ENCODE measurements at places on chromosomes 12 and 14.

DNA sequence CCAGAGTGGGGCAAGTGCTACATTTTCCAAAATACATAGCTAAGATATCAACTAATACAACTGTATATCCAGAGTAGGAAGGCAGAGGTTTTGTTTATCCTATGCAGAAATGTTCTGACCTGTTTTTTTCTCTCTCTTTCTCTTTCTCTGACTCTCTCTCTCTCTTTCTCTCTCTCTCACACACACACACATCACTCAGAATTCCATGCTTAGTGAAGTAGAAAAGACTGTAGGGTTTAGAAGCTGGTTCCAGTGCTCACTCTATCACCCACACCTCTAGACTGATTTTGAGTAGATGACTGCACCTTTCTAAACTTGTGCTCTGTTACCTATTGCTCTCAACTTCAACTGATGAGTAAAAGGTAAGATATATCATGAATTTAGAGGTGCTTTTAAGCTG is 356.7 kb downstream of the LRIG3 start:
- DNase-seq, result no peak

DNA sequence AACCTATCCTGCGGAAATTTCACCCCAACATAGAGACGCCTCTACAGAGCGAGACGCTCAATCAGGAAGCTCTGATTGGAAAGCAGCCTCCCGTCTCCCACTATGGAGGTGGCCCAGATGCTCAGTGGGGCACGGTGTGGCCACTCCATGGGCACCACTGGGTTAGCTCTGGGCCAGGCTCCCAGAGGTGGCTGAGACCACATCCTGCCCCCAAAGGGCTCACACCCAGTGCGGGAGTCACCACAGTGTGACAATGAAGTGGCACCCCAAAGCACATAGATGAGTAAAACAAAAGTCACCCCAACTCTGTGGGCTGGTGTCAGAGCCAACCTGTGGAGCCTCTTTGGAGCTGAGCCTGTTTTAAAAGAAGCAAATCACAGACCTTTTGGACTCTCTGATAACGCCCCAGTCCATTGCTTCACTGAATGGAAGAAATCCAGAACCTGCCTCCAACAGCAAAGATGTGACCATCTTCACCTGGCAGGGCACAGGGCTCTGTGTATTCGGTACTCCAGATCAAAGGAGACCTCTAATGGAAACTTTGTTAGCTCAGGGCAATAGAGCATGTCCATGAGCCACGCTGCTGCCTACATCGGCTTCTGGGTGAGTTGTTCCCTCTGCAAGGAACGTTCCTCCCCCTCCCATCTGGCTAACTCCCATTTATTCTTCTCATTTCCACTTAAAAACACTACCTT is 19.6 kb downstream of the CLMN start:
- no peak for DNase-seq

GRCh38 chr14:23102801-23103200 is 2.0 kb downstream of the CIROP start:
- DNase-seq, result no peak

GRCh38 chr12:54020591-54021405 is 7.4 kb upstream of the HOXC6 start:
- no peak for DNase-seq

DNA sequence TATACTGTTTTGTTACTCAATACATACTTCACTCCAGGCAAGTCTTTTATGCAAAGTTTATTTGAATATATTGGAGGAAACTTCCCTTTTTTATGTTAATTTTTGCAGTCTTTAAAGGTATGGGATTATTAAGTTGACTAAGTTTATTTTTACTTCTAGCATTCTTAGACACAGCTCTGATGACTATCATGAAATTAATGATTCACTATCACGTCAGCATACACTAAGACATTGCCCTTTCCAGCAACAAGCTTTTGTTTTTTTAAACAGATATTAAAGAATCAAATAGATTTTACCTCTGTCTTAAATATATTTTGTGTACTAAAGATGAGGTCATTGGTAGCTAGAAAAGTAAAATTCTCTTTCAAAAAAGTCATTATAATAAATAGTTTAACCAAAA is 52.1 kb downstream of the DERA start:
- DNase-seq, result no peak

DNA sequence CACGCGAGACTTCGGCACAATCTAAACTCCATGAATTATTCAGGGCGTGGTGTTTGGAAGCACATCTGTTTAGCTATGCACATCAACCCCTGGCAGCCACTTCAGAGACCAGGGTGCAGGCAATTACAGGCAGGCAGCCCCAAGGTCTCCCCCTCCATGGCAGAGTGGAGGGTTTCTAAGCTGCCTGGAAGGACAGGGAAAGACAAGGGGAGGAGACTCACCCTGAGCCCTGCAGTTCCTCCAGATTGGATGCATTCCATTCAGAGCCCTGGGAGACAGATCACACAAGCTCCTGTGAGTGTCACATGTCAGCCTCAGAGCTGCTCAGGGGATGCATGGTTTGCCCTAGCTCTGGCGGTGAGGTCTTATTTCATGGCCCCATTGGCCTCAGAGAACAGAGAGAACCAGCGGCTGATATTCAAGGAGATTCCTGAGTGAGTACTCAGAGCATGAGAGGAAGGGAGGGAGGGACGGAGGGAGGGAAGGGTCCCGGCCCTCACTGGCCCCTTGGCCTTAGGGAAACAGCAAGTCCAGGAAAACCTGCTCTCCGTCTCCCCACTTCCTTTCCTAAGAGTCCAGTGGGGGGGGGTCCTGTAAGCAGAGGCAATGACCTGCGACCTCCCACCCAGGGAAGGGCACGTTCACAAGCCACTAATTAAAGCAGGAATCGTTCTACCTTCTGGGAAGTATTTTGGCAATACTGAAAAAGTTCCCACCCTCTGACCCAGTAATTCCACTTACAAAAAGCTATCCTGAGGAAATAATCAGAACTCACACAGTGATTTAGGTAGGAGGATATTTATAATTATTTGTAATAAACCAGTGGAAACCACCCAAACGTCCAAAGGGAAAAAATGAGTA is 55.1 kb downstream of the SSH1 start:
- DNase-seq, result peak; percentile 50

DNA sequence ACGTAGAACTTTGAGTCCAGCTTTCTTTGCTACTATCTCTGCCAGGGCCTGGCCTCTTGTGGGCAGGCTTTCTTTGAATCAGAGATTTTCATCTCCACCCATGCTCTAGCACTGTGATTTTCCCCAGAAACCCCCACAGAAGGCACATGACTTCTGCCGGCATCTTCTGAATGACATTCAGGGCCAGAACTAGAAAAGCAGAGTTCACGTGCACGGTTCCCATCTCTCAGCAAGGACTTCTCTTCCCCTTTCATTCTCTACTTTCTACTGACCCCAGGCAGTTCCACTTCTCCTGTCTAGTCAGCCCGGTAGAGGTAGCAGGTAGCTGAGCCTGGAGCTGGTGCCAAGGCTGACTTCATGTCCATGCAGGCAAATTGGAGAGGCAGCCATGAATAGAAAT is 26.9 kb downstream of the BATF start:
- DNase-seq, result no peak

DNA sequence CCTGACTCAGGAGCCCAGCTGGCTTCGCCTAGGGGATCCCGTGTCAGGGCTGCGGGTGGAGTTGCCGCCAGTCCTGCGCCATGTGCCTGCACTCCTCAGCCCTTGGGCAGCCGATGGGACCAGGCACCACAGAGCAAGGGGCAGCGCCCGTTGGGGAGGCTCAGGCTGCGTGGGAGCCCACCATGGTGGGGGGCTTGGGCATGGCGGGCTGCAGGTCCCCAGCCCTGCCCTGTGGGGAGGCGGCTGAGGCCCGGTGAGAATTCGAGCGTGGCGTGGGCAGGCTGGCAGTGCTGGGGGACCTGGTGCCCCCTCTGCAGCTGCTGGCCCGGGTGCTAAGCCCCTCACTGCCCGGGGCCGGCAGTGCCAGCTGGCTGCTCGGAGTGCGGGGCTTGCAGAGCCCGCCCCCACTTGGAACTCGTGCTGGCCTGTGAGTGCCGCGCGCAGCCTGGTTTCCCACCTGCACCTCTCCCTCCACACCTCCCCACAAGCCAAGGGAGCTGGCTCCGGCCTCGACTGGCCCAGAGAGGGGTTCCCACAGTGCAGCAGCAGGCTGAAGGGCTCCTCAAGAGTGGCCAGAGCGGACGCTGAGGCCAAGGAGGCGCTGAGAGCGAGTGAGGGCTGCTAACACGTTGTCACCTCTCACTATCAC is 135.1 kb upstream of the SEL1L start:
- no peak for DNase-seq

- DNase-seq, result peak; percentile 18
Observed at GRCh38 chr12:95545731-95546490, 5.4 kb downstream of the USP44 start.

DNA sequence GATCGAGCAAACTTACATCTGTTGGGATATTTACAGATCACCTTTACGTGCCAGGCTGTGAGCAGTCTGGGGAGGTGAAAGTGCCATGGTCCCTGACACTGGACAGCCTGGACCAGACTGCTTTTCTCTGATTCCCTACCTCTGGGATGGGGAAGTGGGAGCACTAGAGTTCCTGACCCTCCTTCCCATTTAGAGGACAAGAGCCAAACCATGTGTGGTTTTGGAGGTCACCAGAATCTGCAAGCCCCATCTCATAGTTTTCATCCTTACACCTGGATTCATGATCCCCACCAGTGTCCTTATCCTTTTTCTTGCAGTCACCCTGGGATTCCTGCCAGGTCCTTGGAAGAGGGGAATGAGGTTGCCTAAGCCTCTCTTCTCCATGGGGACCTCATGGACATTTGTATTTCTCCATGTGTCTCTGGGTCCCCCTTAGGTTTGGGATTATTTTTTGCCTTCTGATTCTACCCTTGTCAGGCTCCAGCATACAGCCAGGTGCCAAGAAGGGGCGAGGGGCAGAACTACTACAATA is 1.5 kb upstream of the WNT10B start:
- no peak for DNase-seq

DNA sequence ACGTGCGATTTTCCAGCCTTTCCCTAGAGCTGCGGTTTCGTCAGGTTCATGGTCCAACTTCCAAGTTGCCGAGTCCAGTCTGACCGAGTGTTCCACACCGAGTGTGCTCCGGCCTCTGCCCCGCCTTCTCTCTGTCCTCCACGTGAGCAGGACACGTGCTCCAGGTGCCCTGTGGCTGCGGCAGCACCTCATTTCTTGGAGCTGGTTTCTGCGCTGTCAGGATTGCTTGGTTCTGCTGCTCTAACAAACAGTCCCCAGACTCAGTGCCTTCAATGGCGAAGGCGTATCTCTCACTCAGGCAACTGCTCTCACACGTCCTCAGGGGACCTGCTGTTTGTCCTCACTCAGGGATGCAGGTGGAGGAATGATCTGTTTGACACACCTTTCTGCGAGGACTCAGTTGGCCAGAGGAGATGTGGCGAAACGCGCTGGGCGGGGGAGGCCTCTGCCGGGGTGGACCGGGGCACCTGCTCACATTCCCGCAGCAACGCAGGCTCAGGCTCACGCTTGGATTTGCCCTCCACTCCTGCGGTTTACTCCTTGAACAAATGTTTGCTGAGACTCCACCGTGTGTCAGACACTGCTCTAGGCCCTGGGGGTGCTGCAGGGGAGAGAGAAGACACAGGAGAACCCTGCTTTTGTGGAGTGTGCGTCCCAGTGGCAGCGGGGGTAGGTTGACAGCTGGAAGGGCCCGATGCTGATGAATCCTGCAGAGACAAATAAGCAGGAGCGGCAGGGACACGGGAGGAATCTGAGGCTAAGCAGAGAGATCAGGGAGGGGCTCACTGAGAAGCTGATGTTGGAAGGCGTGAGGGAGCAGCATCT is 63.4 kb upstream of the FBRSL1 start:
- no peak for DNase-seq

DNA sequence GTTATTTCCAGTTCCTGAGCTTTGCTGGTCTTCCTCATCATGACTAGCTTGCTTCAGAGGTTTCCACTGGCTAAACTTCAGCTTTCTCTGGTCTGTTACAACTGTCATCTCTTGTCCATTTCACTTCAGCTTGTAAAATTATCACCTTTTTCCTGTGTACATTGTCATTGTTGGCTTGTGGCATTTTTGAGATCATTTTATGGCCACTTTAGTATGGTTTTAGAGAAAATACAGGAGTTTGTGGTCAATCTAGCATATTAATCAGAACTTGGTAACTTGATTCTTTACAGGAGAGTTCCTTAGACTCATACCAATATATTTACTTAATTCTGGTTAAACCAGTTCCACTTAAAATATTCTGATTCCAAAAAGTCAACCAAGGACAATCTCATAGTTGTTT is 235.9 kb upstream of the KITLG start:
- no peak for DNase-seq

- no peak for DNase-seq
Observed at GRCh38 chr12:53588123-53588522, 38.1 kb downstream of the ATF7 start.

- DNase-seq, result peak; percentile 54
Observed at GRCh38 chr14:69693801-69694729, 72.9 kb upstream of the SRSF5 start.

DNA sequence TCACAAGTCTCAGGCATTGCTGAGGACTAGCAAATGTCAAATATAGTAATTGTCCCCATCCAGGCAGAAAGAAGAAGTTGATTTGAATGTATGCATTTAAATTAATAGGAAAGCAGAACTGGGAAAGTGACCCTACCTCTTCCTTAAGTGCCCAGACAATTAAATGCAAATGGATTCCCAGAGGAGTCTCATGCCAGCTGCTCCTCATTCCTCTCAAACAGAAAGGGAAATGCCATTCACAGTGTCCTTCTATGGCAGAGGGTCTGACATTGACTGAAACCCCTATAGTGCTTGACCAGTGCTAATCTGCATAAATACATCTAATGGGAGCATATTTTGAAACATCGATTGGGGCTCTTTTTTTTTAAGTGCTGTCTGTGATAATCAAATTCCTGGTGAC is 292.4 kb upstream of the SEL1L start:
- no peak for DNase-seq

DNA sequence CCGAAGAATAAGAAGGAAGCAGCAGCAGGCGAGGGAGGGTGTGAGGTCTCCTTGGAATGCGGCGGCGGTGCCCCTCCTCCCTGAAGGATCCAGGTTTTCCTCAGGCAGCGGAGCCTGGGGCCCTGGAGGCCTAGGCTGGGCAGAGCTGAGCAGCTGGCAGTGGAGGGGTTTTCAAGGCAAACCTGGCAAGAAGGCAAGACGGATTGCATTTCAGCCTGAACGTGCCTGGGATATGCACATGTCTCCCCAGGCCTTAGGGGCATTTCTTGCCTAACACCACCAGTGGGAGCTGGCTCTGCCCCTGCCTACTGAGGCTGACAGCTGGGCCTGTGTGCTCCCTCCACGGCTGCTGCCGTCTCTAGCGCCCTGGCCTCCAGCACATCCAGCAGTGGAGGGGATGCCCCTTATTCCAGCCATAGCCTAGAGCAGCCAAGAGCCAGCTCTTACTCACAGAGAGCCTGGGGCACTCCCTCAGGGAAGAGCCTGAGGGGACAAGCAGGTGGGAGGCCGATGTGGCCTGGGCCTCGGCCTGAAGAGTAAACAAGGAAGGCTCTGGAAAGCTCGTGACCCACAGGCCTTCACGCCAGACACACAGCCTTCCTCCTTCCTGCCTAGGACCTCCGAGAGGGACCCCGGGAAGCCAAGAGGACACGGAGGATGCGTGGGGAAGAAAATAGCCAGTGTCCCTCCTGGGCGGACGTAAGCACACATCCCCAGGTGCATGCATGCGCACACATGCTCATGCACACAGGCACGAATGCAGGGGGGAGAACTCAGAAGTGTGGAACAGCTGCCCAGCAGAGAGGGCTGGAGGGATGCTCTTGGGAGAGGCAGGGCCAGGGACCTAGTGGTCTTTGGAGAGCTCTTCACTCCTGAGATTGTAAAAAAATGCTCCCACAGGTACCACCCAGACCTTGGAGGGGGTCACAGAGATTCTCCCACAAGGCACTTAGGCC is 23.0 kb upstream of the EIF2B2 start:
- DNase-seq, result peak; percentile 73
